Activated naive CD4-positive, alpha-beta T cell treated with anti-CD3 and anti-CD28 coated beads, Interleukin-2, amount 50 U/mL, for 16 hours (primary cell): ENCODE measurements at places on chromosomes 6 and 20.

GRCh38 chr6:87473419-87473903 is 687 bp downstream of the SLC35A1 start:
- DNase-seq: peak; percentile 67

- DNase-seq: no peak
Observed at GRCh38 chr6:87832025-87832825, 130.2 kb upstream of the AKIRIN2 start.

GRCh38 chr20:13777171-13777601 is 7.5 kb downstream of the ESF1 start:
- no peak for DNase-seq

GRCh38 chr6:139137706-139138105 is 2.8 kb downstream of the HECA start:
- DNase-seq: no peak

DNA sequence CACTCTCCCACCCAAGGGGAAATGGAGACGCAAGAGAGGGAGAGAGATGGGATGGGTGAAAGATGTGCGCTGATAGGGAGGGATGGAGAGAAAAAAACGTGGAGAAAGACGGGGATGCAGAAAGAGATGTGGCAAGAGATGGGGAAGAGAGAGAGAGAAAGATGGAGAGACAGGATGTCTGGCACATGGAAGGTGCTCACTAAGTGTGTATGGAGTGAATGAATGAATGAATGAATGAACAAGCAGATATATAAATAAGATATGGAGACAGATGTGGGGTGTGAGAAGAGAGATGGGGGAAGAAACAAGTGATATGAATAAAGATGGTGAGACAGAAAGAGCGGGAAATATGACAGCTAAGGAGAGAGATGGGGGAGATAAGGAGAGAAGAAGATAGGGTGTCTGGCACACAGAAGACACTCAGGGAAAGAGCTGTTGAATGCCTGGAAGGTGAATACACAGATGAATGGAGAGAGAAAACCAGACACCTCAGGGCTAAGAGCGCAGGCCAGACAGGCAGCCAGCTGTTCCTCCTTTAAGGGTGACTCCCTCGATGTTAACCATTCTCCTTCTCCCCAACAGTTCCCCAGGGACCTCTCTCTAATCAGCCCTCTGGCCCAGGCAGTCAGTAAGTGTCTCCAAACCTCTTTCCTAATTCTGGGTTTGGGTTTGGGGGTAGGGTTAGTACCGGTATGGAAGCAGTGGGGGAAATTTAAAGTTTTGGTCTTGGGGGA is 754 bp downstream of the TNF start:
- DNase-seq: no peak

- no peak for DNase-seq
Observed at GRCh38 chr6:154295733-154296132, 60.9 kb downstream of the IPCEF1 start.

DNA sequence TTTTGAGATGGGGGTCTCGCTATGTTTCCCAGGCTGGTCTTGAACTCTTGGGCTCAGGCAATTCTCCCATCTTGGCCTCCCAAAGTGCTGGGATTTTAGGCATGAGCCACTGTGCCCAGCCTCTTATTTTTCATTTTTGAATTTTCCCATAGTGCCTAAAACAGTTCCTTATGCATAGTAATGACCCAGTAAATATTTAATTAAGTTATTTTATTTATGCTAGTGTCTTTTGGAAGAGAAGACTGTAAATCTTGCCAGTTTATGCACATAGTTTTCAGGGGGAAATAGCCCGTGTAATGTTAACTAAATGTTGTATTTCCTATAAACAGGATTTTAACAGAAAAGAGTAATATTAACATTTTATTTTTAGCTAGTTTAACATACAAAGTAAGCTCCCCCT is 60.3 kb downstream of the AFG1L start:
- no peak for DNase-seq

- DNase-seq: no peak
Observed at GRCh38 chr6:106910999-106911949, 63.3 kb downstream of the CD24 start.

GRCh38 chr6:111589366-111589765 is 16.3 kb downstream of the TRAF3IP2 start:
- no peak for DNase-seq

GRCh38 chr20:10216146-10216791 is 2.4 kb upstream of the SNAP25 start:
- DNase-seq: no peak

GRCh38 chr6:159758031-159759001 is 3.5 kb upstream of the ACAT2 start:
- DNase-seq: no peak

- no peak for DNase-seq
Observed at GRCh38 chr20:15919118-15919517, 654.1 kb downstream of the KIF16B start.

DNA sequence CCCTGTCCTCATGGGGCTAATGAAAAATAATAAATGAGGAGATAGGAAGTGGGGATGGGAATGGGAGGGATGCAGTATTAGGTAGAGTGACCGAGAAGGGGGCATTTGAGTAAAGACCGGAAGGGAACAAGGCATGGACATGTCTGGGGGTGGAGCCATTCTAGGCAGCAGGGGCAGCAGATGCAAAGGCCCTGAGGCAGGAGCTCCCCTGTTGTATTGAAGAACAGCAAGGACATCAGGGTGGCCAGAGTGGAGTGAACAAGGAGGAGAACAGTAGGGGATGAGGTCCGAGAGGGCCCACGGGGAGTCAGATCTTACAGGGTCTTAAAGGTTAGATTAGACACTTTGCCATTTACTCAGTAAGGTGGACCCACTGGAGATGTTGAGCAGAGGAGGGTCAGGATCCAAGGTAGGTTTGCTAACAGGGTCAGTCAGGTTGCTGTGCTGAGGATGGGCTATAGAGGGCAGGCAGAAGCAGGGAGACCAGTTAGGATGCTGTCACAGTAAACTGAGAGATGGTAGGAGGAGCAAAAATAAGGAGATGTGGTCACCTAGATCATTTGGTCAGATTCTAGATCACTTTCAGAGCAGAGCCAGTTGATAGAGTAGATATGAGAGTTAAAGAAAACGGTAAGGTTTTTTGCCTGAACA is 18.7 kb downstream of the TAF8 start:
- DNase-seq: no peak

DNA sequence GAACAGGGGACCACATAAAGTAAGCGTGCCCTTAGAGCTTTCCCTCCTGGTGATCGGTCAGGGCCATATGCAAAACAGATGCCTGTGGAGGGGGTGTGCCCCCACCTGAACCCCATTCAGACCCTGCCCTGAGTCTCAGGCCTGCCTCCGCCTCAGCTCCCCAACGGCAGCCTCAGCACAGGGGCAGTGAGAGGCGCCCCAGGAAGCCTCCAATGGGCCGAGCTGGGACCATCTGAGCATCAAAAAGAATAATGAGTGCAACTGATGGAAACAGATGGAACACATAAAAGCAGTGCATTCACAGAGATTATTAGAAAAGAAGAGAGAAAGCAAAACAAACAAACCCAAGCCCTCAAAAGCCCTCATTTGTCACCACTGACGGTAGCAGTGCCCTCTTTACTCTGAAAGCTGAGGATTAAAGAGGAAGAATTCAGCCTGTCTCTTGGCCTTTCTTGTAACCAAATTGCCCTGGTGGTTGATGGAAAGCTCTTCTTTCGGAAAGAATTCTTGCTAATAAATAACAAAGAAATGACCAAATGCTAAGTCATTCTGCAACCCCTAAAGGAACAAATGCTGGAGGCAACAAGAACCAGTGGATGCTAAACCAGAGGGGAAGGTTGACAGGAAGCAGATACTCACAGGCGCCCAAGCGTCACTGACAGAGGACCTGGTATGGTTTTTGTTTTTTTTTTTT is 6.8 kb downstream of the ADISSP start:
- no peak for DNase-seq

DNA sequence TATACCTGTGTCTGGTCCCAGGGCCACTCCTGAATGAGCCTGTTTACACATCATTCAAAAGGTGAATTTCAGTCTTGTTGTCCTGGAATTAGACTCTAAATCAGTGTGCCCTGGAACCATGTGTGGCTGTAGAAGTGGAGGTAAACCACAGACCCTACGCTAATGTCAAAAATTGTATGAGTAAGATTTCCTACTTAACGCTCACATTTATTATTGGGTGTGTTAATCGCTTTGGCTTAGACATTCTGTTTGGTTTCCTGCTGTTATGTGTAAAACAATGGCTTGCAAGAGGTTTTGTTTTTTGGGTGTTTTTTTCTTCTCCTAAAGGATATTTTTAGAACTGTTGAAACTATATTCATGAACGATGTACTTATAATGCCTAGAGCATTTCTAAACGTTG is 19.3 kb downstream of the PLCB1 start:
- DNase-seq: no peak

DNA sequence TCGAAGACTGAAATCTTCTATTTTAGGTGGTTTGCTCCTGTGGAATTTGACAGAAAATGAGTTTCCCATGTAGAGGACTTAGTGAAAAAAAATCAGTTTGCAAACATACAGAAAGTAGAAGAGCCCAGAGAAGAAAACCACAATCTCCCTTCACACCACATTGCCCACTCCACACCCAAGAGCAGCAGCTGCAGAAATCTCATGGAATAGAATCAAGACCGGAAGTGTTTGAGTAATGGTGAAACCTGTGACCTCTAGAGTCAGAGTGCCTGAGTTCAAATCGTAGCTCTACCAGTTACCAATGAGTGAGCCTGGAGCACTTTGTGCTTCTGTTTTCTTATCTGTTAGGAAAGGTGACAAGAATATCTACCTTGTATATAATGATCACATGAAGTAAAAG is 4.6 kb downstream of the SIRPG start:
- DNase-seq: no peak

- DNase-seq: no peak
Observed at GRCh38 chr20:39623584-39624234, 661.6 kb downstream of the DHX35 start.

GRCh38 chr20:37535443-37536132 is 7.9 kb upstream of the BLCAP start:
- DNase-seq: no peak

DNA sequence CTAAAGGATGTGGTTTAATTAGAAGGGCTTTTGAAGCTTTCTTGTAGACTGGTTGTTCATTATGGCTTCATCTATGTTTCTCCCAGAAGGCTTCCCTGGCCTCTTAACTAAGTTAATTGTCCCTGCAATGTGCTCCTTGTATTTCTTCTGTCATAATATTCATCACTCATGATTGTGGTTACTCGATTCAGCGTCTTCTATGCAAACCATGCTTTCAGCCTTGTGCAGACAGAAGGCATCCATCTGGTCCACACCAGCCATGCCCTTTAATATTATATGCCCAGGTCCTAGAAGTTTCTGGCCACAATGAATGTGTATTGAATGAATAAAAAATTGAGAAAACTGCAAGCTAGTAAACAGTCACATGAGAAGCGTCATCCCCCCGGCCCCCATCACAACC is 163.2 kb downstream of the KHDC1L start:
- DNase-seq: no peak

- no peak for DNase-seq
Observed at GRCh38 chr20:57618091-57618763, 2.0 kb downstream of the ZBP1 start.

- no peak for DNase-seq
Observed at GRCh38 chr20:31927627-31928159, 24.2 kb downstream of the PDRG1 start.

- peak; percentile 34 for DNase-seq
Observed at GRCh38 chr6:158648682-158649131, 1.1 kb upstream of the SYTL3 start.

GRCh38 chr20:38723017-38723847 is 1.1 kb upstream of the SLC32A1 start:
- peak; percentile 14 for DNase-seq

DNA sequence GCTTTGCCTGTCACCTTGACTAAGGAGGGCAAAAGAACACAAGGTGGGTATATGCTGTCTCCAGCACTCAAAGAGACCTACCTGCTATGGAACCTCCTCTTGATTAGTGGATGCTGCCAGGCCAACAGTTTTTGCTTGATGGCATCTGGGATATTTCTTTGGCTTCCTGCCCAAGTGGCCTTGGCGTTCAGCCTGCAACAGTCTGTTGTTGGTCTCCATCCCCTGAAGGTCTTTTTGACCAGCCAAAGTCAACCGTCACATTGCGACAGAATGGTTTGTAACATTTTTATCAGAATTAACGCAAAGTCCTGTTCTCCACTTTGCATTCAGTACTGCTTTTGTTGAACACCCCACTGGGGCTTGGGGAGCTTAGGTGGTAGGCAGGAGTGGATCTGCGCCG is 37.1 kb downstream of the SERPINB1 start:
- no peak for DNase-seq

DNA sequence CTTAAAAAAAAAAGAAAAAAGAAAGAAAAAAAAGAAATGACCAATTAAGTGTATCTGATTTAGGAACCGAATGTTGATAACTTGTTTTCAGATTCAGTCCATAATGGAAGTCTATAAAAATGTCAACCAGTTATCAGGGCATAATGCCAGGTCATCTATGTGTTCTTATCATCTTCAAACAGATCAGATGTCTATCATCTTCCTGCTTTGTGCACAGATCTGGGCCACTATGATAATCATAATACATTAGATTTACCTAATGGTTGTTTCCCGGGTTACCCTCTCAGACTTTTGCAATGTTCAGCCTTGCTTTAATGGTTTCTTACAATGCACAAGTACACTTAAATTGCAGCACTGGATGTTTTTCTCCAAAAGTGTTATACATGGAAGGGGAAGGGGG is 100.6 kb downstream of the NKAIN2 start:
- DNase-seq: no peak

DNA sequence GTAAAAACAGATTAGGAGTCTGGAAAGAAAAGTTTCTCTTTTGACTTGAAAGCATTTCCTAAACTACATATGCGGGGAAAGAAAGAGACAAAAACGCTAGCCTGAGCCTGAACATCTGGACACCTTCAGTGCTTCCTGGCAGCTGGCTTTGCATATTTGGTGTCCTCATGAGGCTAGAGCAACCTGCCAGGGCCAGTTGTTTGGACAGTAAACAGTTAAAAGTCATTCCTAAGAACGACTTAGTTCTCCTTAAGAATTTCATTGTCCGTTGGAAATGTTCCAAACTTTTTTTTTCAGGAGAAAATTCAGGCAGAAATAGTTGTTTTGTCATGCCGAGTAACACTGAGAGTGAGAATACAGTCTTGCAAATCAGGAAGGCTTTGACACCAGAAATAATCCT is 199.8 kb downstream of the SMOC2 start:
- no peak for DNase-seq

DNA sequence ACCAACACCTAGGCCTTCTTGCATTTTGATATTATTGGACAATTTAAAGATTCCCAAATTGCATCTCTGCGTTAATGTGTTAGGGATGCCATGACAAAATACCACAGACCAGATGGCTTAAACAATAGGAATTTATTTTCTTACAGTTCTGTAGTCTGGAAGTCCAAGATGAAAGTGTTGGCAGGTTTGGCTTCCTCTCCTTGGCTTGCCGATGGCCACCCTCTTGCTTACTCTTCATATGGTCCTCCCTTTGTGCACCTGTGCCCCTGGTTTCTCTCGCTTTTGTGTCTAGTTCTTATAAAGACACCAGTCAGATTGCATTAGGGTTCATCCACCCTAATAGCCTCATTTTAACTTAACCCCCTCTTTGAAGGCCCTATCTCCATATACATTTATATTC is 842.4 kb upstream of the FLRT3 start:
- DNase-seq: no peak
